GM04503 (cell line): ENCODE measurements at places on chromosomes 4 and X.

DNA sequence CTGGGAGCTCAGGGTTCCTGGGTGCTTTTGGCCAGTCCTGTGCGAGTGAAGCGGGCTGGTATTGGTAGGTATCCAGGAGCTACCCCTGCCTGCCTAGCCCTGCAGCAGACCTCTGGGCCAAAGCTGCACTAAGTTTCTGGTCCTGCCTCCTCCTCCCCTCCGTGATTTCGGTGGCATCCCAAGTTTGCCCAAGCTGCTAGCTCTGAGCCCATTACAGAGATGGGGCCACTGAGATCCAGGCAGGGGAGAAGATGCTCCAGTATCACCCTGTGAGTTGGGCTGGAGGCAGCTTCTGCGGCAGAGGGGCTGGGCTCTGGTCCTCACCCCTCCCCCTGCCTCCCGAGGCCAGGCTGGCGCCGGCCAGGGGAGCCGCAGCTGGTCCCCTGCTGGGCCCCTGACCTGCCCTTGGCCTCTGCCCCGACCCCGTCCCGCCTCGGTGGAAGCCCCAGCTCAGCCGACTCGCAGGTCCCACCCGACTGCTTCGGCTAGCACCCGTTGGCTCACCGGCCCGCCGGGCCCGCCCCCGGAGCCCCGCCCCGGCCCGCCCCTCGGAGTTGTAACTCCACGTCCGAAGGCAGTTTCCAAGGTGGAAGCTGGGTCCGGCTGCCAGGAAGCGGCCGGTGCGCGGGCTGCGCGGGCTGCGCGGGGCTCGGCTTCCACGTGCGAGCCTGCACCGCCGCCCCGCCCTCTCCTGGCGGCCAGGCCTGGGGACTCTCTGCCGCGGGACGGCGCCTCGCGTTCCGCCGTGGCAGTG is at the start of gene DUSP9:
Gene DUSP9 (plus strand): TSS at position 584 of the 754 bp plus-strand sequence. CDS start 751 bp downstream, outside the sequence.
- no peak for DNase-seq

GRCh38 chr4:155468282-155468681 is 91.5 kb upstream of the MAP9 start:
- no peak for DNase-seq

DNA sequence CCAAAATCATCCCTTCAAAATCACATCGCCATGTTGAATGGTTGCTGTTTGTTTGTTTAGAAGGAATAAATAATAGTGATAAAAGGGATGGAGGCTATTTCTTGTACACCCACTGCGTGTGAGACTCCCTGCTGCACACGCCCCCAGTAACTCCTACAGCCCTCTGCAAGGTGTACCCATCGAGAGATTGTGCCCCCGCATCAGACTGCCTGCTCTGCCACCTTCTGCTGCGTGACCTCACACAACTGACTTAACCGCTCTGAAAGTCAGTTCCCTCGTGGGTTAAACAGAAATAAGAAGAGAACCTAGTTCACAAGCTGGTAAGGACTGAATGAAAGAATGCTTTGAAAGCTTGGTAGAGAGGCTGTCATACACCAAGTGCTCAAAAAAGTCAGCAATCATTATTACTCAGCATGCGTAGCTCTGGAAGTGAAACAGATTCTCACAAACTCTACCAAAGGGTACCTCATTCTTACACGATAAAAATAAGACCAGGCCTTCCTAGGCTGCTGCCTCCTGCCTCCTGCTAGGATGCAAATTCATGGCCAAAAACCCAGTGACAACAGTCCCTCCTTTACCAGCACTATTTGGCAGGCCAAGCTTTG is 147.1 kb downstream of the CPEB2 start:
- DNase-seq, result no peak

GRCh38 chr4:182648766-182649165 is 268.4 kb downstream of the DCTD start:
- DNase-seq, result no peak

DNA sequence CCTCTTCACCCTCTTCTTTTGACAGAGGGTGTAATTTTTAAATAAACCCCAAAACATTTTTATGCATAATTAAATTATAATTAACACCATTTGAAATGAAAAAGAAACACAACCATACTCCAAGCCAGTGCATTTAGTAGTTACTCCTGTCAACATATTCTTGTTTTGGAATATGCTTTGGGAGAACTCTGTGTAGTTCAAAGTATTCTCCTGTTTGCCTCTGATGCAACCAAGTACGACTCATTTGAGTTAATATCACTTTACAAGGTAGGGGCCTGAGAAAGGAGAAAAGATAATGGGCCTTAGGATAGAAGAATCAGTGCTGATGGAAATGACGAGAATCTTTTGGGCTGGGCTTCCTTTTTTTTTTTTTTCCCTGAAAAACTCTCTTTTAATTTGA is 2.7 kb downstream of the PTPN13 start:
- no peak for DNase-seq

DNA sequence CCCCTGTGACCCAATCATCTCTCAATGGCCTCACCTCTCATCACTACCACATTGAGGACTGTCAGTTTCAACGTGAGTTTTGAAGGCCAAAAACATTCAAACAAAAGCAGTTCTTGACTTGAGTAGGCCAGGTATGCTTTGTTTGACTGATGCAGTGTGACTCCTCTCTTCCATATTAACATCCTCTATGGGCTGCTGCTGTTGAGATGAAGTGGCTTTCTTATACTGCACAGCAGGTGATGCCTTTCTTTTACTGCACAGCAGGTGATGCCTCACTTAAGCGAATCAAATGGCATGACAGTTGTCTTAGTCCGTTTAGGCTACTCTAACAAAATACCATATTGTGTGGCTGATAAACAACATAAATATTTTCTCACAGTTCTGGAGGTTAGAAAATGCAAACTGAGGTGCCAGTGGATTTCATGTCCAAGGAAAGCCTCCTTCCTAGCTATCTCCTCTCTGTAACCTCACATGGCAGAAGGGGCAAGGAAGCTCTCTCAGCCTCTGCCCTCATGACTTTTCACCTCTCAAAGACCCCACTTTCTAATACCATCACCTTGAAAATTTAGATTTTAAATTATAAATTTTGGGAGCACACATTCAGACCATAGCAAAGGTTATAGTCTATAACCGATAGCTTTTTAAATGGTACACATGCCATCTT is 2267.9 kb upstream of the AGA start:
- DNase-seq, result no peak

- no peak for DNase-seq
Observed at GRCh38 chr4:159787901-159788300, 685.0 kb downstream of the RAPGEF2 start.

- DNase-seq, result no peak
Observed at GRCh38 chrX:9258421-9259104, 206.3 kb upstream of the TBL1X start.

- no peak for DNase-seq
Observed at GRCh38 chr4:110275871-110276270, 77.5 kb upstream of the ELOVL6 start.

DNA sequence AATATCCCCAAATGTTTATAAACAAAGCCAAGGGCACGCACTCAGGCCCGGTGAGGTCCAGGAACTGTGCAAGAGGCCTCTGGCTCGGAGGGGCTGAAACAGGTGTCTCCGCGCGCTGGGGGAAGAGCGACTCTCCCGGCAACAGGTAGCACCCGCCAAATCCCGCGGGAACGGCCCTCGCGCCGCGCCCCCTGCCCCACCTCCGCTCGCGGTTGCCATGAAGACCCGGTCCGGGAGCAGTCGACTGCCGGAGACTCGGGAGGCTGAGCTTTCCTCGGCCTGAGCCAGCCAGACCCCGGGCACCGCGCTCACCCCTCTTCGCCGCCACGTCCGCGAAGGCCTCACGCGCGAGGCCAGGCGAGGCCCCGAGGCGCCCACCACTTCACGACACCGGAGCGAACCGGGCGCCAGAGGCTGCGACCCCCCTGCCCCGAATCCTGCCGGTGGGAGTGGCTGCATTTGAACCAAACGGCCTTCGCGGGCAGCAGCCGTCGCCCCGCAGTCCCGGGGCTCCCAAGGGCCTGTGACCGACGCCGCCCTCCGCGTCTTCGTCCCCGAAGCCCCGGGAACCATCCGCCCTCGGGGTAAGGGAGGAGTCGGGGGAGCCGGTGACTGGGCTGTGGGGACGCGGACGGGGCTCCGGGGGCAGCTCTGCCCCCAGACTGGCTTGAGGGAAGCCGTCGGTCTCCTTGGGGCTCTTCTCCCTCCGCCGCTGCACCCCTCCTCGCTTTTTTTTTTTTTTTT is at the start of gene NSUN7:
Gene NSUN7 (plus strand): TSS at position 239 of the 744 bp plus-strand sequence. CDS start 739 bp downstream, outside the sequence.
- DNase-seq, result no peak

DNA sequence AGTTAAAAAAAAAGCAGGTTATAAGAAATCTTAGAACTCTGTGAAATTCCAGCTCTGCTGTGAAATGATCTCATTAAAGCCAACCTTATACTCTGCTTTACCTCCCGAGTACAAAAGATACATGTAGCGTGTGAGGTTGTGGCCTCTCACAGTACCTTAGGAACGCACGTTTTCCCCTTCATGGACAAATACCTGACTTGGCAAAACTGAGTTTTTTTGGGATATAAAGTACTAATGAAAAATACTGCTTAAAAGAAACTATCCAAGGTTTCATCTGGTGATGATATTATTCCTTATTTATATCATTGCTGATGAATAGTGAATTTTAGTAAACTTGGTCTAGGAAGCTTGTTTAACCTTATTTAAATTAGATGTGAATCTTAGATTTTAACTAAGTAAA is 48.9 kb downstream of the WWC2 start:
- DNase-seq, result no peak
